Effector memory CD8-positive, alpha-beta T cell (primary cell): ENCODE measurements at places on chromosomes 12 and 14.

DNA sequence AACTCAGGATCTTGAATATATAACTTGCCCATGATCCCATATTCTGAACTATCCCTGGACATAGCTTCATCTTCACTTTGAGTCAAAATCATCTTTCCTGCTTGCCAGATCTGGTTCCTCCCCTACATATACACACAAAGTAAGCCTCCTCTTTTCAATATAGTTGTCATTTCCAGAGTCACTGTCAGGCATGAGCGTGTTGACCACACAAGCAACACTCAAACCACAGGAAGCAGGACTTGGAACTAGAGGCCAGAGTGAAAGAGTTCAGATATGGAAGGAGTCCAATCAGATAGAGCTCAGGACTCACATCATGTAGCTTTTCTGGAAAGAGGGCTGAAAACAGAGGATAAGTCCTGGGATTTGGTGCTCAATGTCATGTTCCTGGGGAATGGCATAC, 1140.6 kb downstream of the BCL11B start:
- no peak for DNase-seq

- DNase-seq, result no peak
These were observed 15.5 kb upstream of the PAPOLA start for GRCh38 chr14:96486705-96487104.

GRCh38 chr14:70640938-70641547, 673 bp upstream of the TTC9 start:
- peak; percentile 28 for DNase-seq

DNA sequence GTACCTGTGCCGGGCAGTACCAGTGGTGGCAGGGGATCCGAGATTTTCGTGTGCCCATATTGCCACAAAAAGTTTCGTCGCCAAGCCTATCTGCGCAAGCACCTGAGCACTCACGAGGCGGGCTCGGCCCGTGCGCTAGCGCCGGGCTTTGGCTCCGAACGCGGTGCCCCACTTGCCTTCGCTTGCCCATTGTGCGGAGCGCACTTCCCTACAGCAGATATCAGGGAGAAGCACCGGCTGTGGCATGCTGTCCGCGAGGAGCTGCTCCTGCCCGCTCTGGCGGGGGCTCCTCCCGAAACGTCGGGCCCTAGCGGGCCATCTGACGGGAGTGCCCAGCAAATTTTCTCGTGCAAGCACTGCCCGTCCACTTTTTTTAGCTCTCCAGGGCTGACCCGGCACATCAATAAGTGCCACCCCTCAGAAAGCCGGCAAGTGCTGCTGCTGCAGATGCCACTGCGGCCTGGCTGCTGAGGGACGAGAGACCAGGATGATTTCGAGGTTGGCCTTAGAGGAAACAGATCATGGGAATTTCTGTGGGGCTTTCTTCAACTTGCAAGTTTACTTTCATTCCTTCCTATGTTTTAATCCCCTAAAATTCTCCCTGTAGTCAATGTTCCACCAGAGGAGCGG, 1.6 kb downstream of the INSM2 start:
- DNase-seq, result no peak

DNA sequence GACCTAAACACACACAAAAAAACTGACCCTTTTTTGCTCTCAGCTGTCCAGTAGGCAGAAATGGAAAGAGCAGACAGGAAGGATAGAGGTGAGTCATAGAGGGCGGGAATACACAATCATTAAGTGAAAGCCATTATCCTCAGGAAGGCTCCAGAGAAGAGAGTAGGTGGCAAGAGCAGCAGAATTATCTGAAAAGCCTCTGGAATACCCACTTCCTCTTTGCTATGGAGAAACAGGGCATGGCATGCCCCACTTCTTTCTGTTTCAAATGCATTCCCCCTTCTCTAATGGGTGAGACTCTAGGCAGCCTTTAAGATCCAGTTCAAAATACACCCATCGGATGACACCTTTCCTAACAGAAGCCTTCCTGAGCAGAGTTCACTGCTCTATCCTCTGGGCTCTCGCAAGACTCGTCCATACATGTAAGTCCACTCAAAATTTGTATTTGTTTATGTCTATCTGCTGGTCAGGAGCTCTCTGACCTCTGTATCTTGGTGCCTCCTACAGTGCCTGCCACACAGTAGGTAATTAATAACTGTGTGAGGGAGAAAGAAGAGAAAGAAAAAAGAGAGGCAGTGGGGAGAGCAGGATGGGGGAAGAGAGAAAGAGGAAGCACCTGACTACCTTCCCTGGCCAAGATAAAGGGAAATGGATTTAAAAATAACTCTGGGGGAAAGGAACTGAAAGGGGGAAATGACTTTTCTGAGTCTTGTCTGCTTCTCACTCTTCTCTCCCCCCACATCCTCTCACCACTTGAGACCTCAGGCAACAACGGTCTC, 8.5 kb downstream of the KLHL33 start:
- DNase-seq, result no peak

DNA sequence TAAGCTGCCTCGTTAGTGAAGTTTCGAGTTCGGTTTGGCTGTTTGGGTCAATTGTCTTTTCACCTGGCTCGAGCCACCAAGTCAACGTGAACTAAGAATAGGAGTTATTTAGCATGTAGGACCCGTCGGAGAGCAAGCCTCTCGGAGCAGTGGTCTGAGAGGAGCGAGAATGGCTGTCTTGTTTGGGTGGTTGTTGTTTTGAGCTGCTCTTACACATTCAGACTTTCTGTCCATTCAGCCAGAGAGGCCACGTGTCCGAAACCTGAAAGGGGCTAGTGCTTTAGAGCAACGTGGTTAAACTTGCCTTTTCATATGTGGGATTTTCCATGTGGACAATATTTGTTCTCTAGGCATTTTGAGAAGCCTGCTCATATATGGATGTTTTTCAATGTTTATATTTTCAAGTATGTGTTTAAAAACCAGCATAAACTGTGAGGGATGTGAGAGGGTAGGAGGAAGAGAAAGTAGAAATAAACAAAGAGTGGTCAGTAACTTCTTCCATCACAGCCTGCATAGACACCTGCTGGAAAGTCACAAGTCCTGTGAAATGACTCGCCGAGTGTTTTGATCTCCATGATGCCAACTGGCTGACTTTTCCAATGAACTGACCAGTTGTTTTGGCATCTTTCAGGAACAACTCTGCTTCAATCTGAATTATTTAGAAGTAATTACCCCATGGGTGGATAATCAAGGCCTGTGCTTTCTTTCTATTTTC, 221.0 kb downstream of the ASCL1 start:
- no peak for DNase-seq

DNA sequence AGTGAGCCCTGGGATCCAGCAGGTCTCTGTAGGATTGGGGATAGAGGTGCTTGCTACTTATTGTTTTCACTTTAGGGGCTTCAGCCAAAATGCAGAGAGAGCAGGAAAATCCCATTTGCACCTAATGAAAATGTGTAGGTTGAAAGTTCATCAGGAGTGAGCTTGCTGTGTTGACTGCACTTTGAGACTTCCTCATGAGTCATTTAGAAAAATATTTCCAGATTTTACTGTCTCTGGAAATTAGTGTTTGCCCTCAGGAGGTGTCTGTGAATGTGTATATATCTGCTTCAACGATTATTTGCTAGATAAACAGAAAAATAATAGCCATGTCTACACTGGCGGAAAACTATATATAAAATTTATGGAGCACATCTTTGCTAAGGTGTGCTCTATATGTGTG, 159.3 kb downstream of the CAND1 start:
- no peak for DNase-seq

GRCh38 chr12:133129368-133130037, 571 bp downstream of the ZNF891 start:
- DNase-seq, result no peak

DNA sequence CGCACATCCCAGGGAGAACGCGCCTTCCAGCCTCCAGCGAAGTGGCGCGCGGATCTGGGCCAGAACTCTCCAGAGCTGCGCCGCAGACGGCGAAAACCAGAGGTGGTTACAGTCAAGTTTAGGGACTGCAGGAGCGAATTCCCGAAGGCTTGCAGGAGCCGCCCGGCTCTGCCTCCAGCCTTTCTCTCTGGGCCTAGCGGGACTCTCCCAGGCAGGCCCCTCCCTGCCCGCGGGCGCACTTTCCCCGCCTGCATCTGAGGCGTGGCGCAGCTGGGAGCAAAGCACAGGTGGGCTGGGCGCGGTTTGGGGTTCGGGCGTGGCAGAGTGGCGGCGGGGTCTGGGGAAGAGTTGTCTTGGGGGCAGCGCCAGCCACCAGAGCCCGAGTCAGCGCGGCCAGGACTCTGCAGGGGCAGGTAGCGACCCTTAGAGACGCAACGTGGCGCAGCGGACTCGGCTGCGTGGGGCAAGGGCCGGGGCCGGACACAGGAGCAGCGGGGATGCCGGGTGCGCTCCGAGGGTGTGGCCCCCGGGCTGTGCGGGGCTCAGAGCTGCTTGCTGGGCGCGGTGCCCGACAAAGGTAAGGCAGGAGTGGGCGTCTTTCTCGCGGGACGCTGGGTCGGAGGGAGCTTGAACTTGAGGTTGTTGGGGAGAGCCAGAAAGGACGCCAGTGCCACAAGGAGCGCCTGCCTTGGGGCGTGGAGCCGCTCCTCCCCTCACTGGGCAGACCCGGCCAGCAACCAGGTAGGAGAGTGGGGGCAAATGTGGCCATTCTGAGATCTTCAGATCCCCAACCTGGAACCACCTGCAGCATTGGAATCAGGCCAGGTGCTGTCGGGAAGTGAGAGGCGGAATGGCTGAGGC, 1126.0 kb downstream of the AACS start:
- DNase-seq, result no peak

GRCh38 chr12:21881965-21882364, 59.3 kb downstream of the ABCC9 start:
- no peak for DNase-seq

DNA sequence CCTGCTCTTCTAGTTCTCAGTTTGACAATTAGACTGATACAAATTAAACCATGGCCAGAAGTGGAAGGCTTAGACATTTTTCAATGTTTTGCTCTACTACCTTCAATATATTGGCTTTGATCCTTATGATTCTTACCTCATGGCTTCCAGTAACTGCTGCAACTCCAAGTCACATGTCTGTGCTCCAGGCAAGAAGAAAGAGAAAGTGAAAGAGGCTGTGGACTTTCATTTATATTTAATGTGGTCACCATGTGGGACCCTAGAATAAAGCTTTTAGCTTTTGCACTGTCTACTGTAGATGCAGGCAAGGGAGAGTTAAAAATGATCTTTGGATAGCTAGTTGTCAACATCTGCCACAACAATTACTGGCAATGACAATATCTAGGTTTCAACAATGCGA, 214.3 kb upstream of the PDE3A start:
- no peak for DNase-seq

DNA sequence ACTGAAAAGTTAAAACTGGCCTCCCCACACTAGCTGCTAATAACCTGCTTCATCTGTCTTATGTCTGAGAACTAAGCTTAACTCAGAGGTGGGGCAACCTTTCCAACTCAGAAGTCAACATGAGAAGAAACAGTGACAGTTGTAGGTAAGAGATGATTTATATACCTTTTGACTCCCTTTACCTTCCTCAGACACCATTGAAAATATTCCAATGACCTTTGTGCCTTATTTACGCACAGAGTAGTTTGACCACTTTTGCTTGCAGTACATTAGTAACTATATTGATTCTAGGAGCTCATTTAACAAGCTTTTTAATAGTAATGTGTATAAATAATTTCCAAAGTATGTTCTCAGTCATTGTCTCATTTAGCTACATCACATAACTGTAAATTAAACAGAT, 77.6 kb downstream of the ALX1 start:
- no peak for DNase-seq

DNA sequence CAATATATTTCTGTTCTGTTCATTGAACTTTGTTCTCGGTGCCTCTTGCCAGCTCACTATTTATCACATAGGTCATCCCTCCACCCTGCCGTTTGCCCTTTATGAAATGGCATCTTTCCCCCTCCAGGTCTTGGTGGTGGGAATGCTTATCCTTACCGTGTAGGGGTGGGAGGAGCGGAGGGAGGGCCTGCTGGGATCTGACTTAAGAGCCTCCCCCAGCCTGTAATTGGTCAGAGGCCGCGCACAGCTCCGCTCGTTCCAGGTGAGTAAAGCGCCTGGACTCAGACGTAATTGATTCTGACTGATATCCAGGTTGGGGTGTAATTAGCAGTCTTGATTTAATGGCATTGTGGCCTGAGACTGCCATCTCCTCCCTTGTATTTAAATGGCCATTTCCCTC, 185.3 kb downstream of the TSPAN9 start:
- DNase-seq, result no peak

- no peak for DNase-seq
These were observed 173.5 kb downstream of the CRADD start for GRCh38 chr12:93850481-93851256.

GRCh38 chr14:23025151-23025814, 9.4 kb downstream of the PSMB5 start:
- DNase-seq, result no peak

DNA sequence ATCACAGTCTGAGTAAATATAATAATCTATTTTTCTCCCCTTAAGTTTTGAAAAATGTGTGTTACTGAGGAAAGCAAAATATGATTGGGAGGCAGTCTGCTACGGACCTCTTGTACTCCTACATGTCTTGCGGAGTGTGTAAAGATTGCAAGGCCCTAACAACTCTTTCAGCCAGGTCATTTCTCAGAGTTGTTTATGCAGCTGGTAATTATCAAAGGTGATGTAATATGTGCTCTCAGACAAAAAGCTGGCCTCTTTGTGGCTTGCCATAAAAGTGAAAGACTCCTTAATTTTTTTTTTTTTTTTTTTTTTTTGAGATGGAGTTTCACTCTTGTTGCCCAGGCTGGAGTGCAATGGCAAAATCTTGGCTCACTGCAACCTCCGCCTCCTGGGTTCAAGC, 40.5 kb upstream of the MON2 start:
- DNase-seq, result no peak

DNA sequence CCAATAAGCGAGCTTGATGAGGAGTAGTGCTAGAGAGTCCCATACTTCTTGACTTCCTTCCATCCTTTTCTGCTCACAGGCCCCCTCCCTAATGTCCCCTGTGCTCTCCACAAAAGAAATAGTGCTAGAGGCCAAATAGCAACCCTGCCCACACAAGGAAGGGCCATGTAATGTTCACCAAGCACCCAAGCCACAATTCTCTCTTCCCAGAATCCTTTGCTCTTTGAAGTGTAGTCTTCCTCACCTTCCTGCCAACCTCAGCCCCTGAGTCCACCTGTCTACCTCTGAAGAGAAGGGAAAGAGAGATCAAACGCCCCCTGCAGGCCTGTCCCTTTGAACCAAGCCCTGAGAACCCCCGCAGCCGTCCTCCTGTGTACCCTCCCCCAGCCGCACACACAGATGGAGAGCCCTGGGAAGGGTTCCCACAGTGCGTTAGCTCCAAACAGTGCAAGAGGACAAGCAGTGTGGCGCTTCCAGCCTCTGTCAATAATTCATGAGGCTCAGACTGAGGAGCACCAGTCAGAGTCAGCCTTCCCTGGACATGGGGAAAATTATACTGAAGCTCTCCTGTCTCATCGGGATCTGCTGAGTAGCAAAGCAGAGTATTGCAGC, 1.9 kb upstream of the DHRS4 start:
- no peak for DNase-seq
